ENCODE measurements at places on chromosomes 3 and 15.

DNA sequence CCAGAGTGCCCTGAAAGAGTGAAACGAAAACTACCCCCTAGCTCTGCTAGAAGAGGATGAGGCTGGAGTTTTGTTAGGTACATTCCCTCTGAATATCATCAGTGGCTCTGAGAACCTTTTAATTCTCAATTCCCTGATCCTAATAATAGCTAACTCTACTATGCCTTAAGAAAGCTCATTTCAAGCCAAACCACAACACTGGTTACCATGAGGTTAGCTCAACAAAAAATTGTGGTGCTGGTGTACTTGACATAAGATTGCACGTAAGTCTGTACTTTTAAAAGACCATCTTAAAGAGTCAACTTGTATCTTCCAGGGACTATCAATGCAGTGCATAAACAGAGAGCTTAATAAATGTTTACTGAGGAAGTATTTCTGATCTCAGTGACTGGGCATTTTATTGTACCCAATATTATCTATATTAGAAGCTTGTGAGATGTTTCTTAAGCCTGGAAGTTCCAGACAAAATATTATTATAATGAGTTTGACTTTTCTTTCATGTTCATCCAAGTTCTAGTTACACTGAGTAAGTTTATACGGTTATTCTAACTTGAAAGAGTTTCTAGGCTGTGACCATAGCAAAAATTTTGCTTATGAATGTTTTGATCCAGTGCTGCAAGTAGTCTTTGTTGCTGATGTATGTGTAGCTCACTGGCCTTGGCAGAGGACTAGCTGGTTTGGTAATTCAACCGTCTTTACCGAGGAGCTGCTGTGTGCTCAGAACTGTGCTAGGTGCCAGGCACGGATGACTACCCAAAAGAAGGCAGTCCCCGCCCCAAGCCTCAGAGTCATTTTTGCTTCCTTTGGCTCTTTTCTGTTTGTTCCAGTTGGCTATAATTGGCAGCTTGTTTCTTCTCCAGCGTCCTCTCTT is 334.4 kb upstream of the TRIM42 start:
- no peak for DNase-seq

DNA sequence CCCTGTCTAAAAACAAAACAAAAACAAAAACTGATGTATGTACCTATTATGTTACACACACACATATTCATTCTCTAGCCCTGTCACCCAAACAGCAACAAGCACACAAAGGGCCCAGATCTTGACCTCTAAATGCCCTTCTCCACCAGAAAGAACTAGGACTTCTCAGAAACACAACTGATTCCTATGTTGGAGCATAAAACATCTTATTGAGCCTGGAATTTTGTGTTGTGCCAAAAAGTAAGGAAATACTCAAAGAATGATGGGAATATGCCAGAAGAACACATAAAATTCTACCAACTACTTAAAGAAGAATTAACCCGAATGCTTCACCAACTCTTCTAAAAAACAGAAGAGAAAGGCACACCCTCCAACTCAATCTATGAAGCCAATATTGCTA is 66.7 kb upstream of the OCA2 start:
- DNase-seq: no peak

DNA sequence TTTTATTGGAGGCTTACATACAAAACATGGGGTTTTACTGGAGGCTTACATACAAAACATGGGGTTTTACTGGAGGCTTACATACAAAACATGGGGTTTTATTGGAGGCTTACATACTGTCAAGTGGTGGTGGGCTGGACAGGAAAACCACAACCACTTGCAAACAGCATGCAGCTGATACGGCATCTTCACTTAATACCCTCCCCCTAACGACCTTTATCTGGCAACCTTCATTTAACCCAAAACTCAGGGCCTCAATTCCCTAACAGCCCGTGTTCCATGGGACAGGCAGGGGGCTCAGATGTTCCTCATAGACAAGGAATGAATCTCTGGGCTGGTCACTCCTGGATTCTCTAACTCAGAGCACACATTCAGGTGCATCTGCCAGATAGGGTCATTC is 137.1 kb downstream of the CD47 start:
- DNase-seq: no peak

GRCh38 chr3:13123765-13124164 is 50.5 kb upstream of the IQSEC1 start:
- no peak for DNase-seq

DNA sequence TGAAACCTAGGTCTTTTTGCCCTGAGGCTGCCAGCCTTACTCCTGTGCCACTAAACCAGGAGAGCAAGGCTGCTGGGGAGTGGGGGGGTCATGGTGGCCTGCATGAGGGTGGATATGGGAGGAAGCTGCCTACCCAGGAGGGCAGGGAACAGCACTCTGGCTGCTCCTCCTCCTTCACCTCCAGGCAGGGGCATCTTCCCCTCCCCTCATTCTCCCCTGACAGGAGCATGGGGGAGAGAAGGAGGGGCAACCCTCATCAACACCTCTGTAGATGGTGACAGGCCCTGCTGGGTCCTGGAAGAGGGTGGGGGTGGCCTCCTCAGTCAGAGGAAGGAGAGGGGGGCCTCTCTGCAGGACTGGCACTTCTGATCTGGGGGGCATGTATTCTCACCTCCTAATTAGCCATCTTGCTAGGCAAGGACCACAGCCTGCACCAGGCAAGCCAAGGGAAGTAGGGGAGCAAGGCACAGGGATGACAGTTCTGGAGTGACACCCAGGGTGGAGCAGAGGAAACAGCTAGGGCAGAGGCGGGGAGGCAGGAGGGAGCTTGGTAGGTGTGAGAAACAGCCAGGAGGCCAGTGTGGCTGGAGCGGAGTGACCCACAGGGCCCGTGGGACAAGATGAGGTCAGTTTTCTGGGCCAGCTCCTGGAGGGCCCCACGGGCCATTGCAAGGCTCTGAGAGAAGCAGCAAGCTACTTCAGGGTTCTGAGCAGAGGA is 4.9 kb downstream of the CCDC33 start:
- DNase-seq: no peak

DNA sequence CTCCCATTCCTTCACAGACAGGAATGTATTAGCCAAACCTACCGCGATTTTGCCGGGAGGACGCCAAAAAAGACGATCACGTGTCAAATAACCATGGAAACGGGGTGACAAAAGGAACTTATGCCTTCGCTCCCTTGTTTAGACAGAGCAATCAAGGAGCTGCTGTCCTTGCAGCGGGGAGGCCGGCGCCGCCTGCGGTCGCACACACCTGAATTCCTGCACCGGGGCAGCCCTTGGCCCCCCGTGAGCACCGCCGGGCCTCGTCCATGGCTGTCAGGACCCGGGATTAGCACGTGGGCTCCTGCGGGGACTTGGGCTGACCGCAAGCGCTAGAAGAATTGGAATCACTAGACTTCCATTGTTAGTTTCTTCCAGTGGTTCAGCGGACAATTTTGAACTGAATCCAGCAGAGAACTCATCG is 193.1 kb downstream of the SHQ1 start:
- DNase-seq: no peak

DNA sequence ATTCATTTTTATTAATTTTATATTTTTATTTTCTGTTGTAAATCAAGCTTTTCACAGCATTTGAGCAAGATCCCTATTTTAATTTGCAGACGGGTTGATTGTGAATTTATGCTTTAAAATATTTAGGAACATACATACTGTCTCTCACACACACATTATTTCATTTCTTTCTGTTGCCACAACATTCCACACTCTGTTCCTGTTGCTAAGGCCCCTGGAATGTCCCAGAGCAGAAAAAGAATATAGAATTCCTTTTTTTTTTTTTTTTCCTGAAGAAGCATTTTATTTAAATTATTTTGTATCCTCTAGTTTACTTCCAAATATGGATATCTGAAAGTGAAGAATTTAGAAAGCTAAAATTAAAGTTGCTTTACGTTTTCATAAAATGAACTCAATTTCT is 36.8 kb upstream of the SCAANT1 start:
- no peak for DNase-seq

DNA sequence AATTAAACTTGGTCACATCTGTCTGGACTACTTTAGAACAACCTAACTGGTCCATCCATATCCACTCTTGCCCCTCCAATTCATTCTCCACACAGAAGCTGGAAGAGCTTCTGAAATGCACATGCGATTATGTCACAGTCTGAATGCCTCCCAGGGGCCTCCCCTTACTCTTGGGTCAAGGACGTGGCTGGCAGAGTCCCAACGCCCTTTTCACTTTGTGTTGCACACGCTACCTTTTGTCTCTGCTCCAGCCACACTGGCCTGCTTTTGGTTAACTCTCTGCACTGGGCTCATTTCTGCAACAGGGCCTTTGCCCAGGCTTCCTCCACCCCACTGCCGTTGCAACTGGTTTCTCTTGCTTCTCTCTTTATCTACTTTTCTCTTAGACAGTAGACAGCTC is 245.2 kb downstream of the IL20RB start:
- no peak for DNase-seq

DNA sequence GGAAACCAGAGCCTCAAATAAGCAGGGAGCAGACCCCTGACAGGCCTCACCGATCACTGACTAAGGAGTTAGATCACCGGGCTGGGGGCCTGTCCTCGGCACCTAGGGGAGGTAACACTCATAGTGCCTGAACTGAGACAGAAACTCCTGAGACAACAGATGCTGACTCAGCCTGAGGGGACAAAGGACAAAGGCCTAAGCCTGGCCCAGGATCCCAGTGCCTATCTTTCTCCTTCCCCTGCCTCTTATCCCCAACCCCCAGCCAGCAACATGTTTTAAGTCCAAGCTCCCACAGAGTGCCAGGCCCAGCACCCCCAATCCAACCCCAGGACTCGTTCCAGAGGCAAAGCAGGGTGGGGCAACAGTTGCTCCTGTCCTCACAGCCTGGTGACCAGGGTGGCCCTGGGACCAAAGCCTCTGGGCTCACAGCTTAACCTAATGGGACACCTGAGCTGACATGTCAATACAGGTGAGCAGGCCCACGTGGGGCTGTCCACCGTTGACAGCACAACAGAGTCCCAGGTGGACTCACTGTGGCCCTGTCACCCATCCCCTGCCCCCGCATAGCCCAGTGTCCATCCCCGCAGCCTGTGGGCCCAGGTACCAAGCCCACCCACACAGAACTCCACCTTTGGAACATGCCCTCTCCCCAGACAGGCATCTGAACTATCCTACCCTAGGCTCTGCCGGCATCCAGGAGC is 37.4 kb downstream of the ADCY5 start:
- no peak for DNase-seq

GRCh38 chr3:151873398-151873797 is at the start of gene SUCNR1:
Gene SUCNR1, plus strand, starts transcription at chr3:151873643. Its CDS starts 6,250 bp downstream, at chr3:151879893.
- no peak for DNase-seq

GRCh38 chr15:63414474-63415120 is 33.0 kb upstream of the CA12 start:
- no peak for DNase-seq

- no peak for DNase-seq
Measured at GRCh38 chr3:105166893-105167292, 199.8 kb upstream of the ALCAM start.

DNA sequence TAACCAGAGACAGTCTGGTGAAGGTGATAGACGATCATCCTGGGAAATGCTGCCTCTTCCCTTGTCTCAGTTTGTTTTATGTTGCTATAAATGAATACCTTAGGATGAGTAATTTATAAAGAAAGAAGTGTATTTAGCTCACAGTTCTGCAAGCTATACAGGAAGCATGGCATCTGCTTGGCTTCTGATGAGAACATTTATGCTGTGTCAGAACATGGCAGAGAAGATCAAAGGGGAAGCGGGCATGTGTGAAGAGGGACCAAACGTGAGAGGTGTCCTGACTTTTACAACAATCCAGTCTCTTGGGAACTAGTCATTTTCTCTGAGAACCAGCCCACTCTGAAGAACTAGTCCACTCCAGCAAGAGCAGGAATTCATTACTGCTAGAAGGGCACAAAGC is 9.6 kb downstream of the CMC1 start:
- peak; percentile 53 for DNase-seq

GRCh38 chr15:61794276-61794675 is 266.0 kb downstream of the VPS13C start:
- DNase-seq: no peak

DNA sequence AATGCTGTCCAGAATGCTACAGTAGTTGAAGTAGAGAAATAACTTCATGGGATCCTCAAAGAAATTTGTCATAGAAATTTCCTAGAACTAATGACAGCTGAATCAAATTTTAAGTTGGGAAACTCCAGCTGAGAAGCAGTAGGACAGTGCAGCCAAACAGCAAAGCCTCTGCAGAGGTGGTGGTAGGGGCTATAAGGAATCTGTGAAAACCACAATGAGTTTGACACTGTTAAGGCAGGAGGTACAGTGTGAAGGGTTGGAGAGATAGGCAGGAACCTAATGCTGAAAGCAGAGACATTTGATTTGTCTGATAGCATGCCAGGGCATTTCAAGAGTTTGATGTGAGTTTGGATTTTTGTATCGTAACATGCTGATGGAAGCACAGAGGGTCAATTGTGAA is 22.0 kb downstream of the ASTE1 start:
- no peak for DNase-seq

DNA sequence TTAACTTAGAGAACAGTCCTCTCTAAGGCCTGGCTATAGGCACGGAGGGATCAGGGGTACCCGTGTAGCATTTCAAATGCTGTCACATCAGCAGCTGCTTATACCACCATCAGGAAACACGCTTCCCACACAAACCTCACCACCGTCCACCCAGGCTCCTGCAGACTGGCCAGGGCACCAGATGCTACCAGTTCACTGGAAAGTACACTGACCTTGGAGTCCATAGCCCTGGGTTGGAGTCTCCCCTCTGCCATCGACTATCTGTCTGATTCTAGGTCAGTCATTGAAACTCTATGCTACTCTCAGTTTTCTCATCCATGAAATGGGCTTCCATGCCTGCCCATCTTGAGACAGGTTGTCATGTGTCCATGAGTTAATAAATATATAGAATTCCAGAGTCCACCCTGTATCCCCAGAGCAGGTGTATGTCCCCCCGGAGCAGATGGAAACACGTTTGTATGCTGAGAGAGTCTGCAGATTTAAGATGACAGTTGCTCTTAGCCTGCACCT is 156.0 kb upstream of the SMAD3 start:
- no peak for DNase-seq

- DNase-seq: no peak
Measured at GRCh38 chr3:82030916-82031315, 269.5 kb upstream of the GBE1 start.

DNA sequence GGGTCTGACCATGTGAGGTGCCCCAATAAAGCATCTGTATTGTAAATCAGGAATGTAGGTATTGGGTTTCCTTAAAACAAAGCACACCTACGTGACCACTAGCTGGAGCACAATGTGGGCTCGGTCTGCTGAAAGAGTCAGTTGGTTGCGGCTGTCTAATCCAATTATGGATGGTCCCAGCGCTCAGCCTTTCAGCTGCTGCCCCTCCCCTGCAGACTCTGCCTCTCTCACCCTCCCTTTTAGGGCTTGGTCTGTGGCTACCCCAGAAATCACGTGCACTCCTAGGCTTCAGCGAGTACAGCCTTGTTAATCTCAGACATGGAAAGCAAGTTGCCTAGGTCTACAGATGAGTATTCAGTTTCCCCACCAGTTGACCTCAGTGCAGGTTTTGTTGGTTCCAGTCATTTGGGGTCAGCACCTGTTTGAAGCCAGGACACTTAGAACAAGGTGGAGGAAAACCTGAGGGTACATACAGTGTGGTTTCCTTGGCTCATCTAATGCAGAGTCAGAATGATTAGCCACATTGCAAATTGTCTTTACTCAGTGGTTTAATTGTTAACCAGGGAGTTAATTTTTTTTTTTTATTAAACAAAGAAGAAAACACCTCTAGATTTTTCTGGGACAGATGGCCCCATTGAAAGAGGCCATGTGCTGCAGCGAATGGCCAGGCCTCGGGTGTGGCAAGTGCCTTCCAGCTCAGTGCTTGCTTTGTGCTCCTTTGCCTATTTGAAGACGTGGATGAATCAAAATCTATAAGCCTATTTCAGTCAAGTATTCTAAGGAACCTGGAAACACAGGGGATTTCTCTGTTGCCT is 137.7 kb downstream of the IGF1R start:
- DNase-seq: no peak
